HTR-8/SVneo (cell line): ENCODE measurements at places on chromosomes 5 and 9.

DNA sequence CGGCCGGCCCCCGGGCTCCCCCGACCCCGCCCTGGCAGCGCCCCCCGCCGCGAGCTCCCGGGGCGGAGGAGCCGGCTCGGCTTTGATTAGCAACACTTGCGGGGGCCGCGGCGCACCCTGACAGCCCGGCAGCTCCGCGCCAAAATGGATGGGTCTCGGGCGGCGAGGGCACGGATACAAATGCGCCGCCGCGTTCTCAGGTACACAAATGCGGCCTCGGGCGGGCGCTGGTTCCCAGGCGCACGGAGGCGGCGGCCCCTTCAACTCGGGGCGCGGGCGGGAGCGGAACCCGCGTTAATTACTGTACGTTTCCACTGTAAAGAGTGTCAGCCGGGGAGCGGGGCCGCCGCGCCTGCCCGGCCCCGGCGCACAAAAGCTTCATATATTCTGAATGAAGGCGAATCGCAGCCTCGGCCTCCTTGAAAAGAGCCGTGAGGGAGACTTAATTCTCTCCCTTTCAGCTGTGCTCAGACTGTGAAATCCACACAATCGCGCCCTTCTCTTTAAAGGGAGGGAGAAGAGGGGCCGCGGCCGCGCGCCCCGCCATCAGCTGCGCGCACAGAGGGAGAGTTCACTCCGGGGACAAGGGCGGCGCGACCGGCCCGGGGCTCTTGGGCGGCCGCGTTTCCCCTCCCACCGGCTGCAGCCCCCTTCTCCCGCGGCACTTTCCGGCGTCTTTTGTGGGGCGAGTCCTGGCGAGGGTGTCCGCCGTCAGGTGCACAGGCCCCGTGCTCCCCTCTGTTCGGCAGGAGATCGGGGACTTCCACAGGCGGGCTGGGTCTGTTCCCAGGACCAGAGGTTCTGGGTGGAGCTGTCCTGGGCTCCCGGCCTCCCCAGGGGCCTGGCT lies 27.0 kb downstream of the MSX2 start:
- DNase-seq, result peak; percentile 25

- DNase-seq, result no peak
These were observed 78.3 kb downstream of the FBXL17 start for GRCh38 chr5:108303611-108304010.

DNA sequence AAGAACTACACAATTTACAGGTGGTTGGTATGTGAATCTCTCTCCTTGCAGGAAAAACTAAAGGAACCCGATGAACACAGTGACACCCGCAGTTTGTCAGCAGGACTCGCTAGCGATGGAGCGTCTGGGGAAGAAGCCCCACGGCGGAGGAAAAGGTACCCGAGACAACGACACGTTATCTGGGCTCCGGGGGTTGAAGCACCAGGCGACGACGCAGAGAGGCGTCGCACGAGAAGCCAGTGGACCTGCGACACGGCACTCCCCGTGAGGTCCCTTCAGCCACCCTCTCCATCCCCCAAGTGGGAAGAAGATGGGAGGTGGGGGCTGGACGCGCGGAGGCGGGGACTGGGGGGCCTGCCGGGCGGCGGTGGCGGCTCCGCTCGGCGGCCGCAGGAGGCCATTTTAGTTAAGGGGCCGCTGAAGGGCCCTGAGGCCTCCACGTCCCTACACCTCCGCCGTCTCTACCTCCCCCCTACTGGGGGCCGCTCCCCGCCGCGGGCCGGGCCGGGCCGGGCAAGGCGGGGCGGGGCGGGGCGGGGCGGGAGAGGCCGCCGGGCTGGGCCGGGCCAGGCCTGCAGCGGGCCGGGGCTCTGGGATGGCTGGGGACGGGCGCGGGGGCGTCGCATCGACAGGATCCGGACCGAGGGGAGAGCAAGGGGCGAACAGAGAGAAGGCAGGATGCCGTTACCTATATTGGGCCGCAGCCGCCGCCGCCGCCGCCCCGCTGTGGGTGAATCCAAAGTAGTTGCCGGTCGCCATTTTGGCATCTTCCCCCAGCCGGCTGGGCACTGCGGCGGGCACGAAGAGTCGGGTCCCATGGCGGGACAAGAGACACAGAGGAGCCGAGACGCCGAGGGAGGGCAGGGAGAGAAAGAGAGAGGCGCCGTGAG lies 754 bp downstream of the ZFR start:
- DNase-seq, result peak; percentile 69

DNA sequence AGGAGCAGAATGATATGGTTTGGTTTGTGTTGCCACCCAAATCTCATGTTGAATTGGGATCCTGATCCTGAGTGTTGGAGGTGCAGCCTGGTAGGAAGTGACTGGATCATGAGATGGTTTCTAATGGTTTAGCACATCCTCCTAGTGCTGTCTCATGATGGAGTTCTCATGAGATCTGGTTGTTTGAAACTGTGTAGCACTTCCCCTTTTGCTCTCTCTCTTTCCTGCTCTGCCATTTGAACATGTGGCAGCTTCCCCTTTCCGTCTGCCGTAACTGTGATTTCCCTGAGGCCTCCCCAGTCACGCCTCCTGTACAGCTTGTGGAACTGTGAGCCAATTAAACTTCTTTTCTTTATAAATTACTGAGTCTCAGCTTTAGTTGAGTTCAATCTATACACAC lies 756.8 kb upstream of the CDH6 start:
- no peak for DNase-seq

DNA sequence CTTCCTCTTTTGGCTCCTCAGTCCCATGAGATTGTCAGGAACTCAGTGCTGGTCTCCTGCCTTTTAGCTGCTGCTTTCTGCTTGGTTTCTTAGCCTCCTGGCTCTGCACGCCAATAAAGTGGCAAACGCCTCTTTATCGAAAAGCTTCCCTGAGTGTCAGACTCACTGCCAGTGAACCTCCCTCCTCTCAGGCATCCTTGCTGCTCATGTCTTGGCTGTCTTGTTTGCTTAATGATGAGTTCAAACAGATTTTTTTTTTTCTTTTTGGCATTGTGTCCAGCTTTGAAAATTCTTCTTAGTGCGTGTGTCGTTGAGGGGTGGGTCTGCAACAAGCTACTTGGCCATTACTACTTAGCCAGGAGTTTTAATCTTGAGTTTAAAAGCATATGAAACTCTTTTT lies 14.9 kb downstream of the RASGRF2 start:
- DNase-seq, result no peak

GRCh38 chr5:100595152-100595811 lies 60.1 kb downstream of the FAM174A start:
- peak; percentile 57 for DNase-seq

GRCh38 chr5:37869216-37869615 lies 29.4 kb upstream of the GDNF start:
- DNase-seq, result no peak

- no peak for DNase-seq
These were observed 7.2 kb downstream of the ZNF354B start for GRCh38 chr5:178866946-178867345.

DNA sequence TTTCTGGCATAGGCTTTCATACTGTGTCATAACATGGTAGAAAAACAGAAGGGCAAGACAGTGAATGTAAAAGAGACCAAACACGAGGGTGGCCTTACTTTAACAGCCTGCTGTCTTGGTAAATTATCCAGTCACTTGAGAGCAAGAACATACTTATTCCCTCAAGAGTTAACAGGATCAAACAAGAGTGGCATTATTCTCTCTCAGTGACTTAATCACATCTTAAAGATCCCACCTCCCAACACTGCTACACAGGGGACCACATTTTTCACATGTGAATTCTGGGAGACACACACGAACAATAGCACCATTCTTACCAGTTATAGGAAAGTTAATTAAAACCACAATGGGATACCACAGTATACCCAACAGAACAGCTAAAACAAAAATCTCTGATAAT lies 898.0 kb upstream of the C9orf72 start:
- no peak for DNase-seq

DNA sequence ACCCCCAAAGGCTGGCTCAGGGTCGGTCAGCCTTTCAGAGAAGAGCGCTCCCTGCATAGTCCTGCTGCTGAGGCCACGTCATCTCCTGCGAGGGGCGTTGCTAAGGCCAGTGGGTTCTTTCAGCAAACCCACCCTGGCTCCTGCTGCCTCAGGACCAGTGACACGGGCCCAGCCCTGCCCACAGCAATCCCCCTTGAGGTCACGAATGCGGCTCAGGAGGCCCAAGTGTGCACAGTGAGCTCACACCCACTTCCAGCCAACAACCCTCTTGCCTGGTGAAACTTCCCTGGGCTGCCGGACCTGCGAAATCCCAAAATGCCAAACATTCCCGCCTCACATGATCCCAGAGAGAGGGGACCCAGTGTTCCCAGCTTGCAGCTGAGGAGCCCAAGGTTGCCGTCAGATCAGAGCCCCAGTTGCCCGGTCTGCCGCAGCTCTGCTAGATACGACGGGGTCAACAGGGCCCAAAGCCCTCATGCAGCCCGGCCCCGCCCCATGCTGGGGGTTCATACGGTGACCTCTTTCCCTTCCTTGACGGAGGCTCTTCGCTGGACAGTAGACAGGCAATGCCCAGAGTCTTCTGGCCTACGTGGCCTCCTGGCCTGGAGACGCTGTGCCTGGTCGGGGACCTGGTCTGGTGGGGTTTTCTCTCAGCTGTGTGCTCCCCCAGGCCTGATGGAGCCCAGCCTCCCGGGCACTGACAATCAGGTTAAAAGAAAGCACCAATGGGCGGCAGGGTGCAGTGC lies 116.4 kb upstream of the COL5A1 start:
- DNase-seq, result no peak

- DNase-seq, result no peak
These were observed 5.3 kb downstream of the NINJ1 start for GRCh38 chr9:93128715-93129224.

DNA sequence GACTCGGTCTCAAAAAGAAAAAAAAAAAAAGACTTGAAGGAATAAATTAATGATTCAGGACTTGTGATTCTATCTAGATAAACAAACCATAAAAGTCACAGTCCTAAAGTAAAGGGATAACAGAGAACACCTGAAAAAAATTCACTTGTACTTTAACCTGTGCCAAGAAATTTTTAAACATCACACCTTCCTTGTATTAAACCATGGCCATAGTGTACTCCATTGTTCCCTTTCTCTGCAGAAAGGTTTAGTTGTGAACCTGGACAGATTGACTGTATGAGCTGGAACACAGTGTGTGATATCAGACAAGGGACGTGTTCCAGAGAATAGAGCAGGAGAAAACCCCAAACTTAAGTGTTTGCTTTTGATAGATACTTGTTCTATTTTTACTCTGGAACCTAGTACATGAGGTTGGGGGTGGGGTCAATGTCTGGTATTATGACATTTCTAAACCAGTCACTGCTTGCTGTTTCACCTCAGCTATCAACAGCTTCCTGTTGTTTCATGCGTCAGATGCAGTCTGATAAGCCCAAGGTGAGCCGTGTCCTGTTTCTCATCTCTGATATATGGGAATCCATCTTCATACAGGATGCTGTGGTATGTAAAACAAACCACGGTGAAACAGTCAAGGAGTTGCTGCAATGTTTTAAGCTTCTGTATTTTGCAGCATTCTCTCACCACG lies 62.5 kb upstream of the ITGA1 start:
- no peak for DNase-seq

DNA sequence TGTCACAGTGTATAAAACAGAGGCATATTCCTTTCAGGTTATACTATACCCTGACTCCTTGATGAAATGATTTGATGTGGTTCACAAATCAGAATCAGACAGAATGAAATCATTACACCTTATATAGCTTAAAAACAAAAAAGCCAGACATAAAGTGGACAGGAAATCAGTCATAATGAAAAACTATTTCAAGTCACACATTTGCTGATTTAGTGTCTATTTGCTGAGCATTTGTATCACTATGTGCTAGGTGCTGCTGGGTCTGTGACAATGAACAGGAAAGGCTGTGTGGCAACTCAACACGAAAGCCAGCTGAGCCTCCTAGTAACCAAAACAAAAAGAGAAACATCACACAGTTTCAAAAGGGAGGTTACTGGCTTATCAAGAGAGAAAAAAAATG lies 194.0 kb downstream of the EFNA5 start:
- no peak for DNase-seq

DNA sequence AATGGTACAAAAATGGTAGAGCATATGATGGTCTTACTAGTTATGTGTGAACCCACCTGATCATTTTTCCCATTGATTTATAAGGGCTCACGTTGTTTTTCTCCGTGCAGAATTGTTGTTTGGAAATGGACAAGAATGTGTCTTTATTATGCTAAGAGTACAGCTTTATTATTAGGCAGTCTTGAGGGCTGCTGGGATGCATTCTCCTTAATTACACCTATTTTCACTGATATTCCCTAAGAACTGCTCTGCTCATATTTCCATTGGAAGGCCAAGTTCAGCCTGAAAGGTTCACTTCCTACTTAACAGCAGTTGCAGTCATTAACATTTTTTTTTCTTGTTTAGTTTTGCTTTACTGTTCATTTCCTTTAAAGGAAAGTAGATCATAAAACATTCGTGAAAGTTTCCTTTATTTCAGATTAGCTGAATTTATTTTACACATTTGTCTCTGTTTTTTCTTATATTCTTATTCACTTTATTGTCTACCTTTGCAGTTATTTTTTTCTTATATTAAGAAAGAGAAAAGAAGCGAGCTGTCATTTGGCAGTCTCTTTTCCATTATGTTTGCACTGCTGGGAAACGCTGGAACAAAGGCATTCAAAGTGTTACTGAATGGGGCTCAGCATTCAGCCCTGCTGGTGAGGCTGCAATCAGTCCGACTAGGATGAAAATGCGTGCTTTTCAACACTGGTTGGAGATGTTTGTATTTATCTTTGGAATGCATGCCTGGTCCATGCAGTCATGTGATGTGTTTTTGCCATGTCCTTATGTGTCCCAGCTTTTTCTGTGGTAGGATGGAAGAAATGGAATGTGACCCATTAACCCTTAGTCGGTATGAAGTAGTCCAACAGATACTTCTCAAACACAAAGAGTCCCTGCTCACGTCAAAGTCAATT lies 602.7 kb upstream of the ZNF608 start:
- no peak for DNase-seq

DNA sequence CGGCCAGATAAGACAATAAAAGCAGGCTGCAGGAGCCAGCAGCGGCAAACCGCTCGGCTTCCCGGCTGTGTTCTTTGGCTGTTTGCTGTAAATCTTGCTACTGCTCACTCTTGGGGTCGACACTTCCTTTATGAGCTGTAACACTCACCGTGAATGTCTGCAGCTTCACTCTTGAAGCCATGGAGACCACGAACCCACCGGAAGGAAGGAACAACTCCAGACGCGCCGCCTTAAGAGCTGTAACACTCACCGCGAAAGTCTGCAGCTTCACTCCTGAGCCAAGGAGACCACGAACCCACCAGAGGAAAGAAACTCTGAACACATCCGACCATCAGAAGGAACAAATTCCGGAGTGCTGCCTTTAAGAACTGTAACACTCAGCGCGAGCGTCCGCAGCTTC lies 451.7 kb downstream of the AGTPBP1 start:
- DNase-seq, result no peak

DNA sequence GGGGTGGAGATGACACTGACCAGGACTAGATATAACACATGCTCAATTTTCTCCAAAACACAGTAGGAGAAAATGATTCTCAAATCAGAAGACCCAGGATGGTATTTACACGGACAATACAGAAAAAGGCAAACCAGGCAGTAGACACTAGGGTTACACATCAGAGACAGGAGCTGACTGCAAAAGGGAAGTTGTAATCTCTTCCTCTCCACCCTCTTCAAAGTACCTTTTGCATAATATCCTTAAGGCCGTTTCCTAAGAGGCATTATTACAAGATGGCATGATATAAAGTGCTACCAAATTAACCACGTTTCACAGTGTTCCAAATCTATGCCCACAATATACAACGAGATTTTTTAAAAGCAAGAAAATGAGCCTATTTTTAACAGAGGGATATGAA lies 39.2 kb downstream of the YIPF5 start:
- DNase-seq, result no peak

GRCh38 chr5:158819095-158819494 lies 280.6 kb downstream of the EBF1 start:
- no peak for DNase-seq

GRCh38 chr5:42767491-42768105 lies 11.0 kb downstream of the CCDC152 start:
- DNase-seq, result peak; percentile 45

- no peak for DNase-seq
These were observed 16.9 kb upstream of the NTRK2 start for GRCh38 chr9:84652496-84653120.
